ENCODE measurements at places on chromosomes 5 and 9. TPM values are rescaled to one million over a fixed set of nuclear protein-coding genes. Genes with fewer than 3 reads are reported as not detected.

- no peak for DNase-seq
Measured at GRCh38 chr5:39022151-39022550, 52.0 kb downstream of the RICTOR start.

GRCh38 chr9:130918826-130919558 lies 20.1 kb downstream of the FIBCD1 start:
- DNase-seq, result no peak

Gene IRX1
- 0.39 TPM for total RNA-seq

DNA sequence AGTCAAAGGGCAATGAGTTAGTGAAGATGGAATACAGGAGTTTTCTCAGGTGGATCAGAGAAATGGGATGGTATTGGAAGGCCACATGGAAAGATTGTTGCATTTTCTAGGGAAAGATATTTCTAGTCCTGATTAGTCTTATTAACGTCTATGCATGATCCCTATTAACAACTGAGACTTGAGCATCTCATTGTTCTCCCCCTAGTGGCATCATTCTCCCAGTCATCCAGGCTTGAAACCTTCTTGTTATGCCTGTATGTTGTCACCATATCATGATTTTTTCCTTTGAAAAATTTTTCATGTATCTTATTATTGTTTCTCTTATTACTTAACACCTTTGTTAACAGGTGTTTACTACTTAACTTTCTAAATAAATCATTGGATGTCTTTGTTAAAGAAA lies 34.4 kb downstream of the KIF2A start:
- no peak for DNase-seq

Gene BHMT2
- 17.1 TPM for total RNA-seq

DNA sequence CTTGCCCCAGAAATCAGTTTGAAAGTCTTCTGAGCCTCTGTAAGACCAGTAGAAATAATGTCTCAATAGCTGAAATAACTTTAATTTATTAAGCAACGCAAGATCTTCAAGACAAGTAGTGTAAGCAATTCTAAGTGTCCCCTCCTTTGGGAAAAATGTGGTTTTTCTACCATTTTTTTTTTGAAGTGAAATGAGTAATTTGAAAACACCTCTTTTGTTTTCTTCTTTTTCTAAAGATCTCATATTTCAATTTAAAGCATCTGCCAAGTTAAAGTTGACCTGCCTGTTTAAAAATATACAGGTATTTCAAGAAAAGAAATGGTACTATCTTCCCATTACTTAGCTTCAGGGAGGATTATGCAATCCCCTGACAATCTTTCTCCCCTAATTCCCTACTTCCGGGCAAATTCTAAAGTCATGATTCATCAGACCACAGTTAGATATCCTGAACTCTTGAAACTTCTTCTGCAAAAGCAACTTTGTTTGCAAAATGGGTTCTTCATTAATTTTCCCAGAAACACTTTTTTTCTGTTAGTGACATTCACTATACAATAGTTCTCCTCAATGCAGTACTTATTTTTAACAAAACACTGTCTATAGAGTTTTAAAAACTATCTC lies 7.8 kb upstream of the ANXA1 start:
- no peak for DNase-seq

Gene SLIT3
- total RNA-seq, result 66.1 TPM

GRCh38 chr9:112124156-112124555 lies 50.9 kb downstream of the SUSD1 start:
- DNase-seq, result no peak

- no peak for DNase-seq
Measured at GRCh38 chr5:179800696-179801201, 5.9 kb downstream of the MGAT4B start.

Gene KIAA1191
- total RNA-seq, result 141 TPM

DNA sequence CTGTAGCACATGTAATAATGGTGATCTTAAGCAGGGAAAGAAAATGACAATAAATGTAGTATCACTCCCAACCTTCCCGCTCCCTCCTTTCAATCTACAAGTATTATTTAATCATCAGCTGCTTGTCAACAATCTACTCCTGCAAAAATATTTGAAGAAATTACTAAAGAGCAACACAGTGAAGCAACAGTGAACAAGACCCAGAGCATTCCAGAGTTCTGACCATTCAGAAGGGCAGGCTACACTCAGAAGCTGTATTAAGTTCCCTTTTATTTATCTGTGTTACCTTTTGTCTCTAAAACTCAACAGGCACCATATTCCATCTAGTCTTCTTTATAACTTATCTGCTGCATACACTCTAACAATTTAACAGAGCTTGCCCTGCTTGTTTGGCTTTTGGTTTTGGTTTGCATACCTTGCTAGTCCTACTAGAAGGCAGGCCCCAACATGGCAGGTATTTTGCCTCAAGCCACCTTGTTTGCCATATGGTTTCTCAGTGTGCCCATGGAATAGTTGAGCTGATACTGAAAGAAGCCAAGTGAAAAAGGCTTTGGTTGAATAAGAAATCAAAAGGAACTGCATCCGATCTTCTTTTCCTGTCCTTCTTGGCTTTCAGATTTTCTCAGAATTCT lies 253.9 kb downstream of the CEMIP2 start:
- DNase-seq, result no peak

- DNase-seq, result no peak
Measured at GRCh38 chr9:124216474-124217176, 41.1 kb upstream of the NEK6 start.
